ENCODE measurements at places on chromosomes 13 and 19.

GRCh38 chr13:33867472-33867871, 49.5 kb downstream of the RFC3 start:
- DNase-seq = no peak

DNA sequence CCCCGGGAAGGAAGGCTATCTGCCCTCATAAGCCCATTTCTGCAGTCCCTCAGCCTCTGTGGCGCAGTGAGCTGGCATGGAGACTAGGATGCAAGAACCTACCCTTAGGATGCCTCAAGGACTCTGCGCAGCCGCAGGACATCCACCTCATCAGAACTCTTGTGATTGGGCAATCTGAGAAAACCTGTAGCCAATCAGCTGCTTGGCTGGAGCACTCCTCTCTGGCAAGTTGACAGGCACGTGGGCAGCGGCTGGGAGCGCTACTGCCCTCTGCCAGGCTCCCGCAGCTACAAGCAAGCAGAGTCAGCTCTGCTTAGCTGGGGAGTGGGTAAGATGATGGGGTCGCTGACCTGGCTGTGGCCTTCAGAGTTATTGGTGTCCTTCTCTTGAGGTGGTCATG, 1.5 kb upstream of the ECSIT start:
- DNase-seq = peak; percentile 95

DNA sequence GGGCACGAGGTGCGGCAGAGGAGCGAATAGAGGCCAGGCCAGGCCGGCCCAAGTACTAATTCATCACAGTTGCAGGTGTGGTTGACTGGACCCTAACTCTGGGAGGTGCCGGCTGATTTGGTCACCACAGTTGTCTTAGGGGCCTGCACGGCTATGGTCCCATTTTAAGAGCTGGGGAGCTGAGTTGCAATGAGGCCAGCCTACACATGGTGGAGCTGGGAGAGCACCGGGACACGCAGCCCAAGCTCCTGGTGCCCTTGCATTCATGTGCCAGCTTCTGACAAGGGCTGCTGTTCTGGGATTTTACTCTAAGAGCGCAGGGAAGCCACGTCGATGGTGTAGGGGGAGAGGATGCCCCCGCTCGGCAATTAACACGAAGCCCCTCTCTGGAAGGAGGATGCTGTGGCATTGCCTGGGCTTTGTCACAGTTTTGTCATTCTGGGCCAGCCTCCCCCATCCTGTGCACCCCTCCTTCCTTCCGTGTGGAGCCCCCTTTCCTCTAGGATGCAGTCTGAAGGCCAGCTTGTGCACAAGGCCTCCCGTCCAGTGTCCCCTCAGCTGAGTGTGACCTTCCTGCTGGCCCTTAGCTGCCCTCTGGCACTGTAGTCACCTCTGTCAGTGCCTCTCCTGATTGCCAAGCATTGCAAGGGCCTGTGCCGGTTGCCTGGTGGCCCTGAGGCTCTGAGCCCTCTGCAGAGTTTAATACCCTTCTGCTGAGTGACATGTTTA, 109.4 kb upstream of the C1QTNF9B start:
- DNase-seq = no peak

DNA sequence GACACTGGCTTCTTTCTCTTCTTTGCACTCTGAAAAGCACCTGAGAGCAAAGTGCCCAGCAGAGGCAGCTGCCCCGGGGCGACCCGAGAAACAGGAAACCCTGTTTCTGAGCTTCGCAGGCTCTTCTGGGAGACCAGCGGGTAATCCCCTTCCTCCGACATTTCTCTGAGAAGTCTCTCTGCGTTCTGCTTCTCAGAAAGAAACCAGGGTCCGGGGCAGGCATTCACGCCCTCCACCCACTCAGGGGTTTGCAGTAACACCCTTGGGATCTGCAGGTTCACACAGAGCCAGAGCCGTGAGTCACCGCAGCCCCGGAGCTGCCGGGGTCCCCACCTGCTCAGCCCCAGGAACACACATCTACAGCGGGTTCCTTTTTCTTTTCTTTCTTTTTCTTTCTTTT, 86.0 kb downstream of the GADD45B start:
- DNase-seq = no peak

- DNase-seq = no peak
Observed at GRCh38 chr13:80901111-80901510, 560.2 kb upstream of the SPRY2 start.

GRCh38 chr13:23899555-23899954, 2.3 kb upstream of the C1QTNF9B start:
- DNase-seq = peak; percentile 22

DNA sequence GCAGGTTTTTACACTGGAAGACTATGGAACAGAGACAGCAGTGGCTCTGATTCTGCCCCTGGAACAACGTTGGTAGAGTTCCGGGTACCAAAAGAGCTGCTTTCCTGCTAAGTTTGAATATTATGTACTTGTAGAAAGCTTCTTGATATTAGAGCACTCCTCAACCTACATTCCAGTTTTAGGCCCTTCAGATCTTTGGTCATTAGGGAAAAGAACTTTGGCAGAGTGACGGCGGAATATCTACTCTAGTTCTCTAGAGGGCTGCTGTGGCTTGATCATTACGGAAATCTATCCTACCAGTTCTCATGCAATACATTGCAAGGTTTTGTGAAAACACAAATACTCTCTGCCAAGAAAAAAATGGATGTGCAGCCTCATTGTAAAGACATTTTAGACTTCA, 415.7 kb downstream of the DIAPH3 start:
- DNase-seq = no peak

GRCh38 chr13:49502954-49503353, 7.2 kb downstream of the PHF11 start:
- no peak for DNase-seq

GRCh38 chr19:41064974-41065569, 23.2 kb upstream of the CYP2A13 start:
- DNase-seq = no peak

GRCh38 chr13:79385694-79386093, 20.4 kb downstream of the RBM26 start:
- DNase-seq = no peak

- DNase-seq = no peak
Observed at GRCh38 chr19:16860118-16860517, 28.7 kb upstream of the F2RL3 start.

DNA sequence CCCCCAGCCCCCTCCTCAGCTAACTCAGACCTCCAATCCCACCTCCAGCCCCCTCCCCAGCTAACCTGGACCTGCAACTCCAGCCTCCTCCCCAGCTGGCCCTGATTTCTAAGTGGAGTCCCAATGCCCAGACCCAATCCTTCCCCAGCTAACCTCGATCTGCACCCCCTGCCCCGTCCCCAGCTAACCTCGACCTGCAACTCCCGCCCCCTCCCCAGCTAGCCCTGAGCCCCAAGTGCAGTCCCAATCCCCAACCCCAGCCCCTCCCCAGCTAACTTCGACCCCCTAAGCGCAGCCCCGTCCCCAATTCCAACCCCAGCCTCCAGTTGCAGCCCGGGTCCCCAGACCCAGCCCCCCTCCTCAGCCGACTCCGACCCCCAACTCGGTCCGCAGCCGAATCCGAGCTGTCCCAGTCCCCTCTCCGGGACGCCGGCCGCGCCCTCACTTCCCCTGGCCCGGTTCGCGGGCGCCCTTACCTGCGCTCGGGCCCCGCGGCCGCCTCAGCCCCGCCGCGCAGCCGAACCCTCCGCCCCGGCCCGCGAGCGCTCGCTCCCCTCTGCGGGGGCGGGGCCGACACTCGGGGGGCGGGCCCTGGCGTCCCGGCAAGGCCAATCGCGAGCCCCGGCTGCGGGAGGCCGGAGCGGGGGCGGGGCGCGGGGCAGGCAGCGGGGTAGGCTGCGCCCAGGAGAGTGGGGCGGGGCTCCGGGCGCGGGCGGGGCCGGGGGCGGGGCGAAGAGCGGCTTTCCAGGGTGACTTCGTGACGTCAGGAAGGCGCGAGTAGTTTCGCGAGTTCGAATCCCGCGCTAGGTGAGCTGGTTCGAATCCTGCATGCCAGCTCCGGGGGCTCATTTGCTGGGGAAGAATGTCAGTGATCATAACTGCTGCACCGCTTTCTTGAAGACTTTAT, at the start of gene GNG7:
Gene GNG7 (minus strand): TSS at position 525 of the 907 bp plus-strand sequence. CDS start 182,006 bp downstream, outside the sequence.
- DNase-seq = peak; percentile 96

All from midbrain (tissue), 1 donor.